ENCODE measurements at places on chromosomes 12 and 14.

- DNase-seq: no peak
These were observed 1.6 kb downstream of the C12orf42 start for GRCh38 chr12:103494051-103494733.

GRCh38 chr12:27506645-27507189 is 17.3 kb upstream of the PPFIBP1 start:
- no peak for DNase-seq

DNA sequence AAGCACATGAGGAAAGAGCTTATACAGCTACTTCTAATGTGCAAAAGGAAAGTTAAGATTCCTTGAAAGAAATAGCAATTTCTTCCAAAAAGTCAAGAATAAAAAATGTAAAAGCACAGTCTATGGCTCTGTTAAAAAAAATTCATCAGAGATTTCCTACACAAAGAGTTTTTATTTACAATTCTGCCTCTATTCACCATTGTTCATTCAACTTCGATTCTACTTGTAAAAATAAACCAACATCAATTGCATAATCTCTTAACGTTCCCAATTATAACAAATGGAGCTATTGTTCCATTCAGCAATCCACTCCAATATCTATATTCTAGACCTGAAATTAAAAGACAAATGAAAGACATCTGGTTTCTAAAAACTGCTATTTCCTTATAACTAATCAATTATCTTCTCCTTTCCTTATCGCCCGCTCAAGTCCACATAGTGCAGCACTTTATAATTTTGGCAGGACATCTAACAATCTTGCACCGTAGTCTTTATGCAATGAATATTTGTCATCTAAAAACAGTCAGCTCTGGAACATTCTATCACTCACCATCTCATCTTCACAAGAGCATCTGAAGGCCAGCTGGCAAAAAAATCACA is 6.2 kb downstream of the EIF2S3B start:
- DNase-seq: peak; percentile 28

- DNase-seq: no peak
These were observed 1.7 kb upstream of the CLEC4C start for GRCh38 chr12:7748852-7749251.

DNA sequence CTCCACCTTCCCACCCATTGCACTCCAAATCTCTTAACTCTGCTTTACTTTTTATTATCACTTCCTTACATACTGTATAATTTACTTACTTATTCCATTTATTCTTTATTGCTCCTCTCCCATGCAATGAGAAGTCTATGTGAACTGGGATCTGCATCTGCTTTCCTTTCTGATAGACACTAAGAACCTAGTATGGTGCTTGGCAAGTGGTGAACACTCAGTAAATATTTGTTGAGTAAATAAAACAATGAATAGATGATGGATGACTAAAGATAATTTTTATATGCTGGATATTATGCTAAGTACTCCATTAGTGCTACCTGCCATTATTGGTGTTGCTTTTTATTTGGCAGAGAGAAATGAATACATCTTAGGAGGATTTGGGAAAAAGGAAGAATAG is 151.0 kb downstream of the TPH2 start:
- DNase-seq: no peak

DNA sequence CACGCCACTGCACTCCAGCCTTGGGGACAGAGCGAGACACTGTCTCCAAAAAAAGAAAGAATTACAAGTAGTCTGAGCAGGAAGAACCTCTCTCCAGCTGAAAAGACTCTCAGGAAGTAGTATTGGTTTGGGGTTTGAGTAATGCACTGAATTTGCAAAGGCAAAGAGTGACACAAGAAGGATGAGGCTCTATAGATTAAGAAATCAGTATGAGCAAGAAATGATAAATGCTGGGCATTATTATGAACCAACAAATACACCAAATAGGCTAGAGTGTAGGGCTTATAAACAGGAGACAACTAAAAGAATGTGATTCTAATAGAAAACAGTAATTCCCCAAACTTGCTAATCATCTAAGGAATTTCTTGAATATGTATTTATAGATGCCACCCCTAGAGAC is 2.6 kb upstream of the SLC35E3 start:
- DNase-seq: no peak

DNA sequence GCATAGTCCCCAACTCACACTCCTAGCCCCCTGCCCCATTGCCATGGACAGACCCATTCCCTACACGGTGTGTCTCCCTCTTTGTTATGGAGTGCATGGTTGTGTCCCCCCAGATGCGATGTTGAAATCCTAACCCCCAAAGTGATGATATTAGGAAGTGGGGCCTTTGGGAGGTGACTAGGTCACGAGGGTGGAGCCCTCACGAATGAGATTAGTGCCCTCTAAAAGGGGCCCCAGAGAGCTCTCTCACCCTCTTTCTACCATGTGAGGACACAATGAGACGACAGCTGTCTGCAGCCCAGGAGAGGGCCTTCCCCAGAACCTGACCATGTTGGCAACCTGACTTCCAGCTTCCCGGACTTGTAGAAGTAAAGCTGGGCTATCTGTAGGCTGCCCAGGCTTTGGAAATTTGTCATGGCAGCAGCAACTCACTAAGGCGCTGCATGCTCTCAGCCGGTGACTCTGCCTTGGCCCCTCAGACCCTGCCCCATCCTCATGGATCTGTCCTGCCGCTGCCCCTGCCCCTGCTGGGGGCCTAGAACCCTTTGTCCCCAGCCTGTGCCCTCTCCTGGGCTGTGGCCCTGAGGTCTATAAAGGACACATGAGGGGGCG is 318.1 kb upstream of the RTL1 start:
- DNase-seq: no peak

GRCh38 chr12:47722941-47723631 is 2.2 kb downstream of the ENDOU start:
- DNase-seq: peak; percentile 77

- DNase-seq: no peak
These were observed 55.2 kb upstream of the GNPNAT1 start for GRCh38 chr14:52846591-52846990.

DNA sequence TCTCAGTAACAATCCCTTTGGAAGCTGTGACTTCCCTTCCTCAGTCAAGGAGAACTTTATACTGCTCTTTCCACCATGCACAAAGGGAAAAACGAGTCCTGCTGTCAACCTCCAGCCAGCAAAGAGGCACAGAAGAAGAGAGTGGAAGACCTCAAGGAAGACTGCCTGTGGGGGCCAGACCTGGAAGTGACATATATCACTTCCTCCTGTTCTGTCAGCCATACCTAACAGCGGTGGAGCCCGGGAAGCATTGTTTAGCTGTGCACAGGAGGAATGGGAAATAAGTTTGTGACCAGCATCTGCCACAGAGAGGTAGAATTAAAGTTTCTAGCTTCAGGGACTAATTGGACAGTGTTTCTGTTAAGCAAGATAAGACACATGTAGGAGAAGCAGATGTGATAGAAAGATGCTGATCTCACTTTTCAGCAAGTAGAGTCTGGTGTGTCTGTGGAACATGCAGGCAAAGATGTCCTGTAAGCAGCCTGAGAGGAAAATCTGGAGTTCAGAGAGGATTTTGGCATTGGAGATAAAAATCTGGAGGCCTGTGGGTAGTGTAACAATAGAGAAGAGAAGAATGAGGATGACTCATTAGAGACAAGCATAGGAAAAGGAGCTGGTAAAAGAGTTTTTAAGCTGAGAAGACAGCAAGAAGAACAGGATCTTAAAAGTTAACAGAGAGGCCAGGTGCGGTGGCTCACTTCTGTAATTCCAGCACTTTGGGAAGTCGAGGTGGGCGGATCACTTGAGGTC is 141.6 kb upstream of the CPSF6 start:
- peak; percentile 7 for DNase-seq

DNA sequence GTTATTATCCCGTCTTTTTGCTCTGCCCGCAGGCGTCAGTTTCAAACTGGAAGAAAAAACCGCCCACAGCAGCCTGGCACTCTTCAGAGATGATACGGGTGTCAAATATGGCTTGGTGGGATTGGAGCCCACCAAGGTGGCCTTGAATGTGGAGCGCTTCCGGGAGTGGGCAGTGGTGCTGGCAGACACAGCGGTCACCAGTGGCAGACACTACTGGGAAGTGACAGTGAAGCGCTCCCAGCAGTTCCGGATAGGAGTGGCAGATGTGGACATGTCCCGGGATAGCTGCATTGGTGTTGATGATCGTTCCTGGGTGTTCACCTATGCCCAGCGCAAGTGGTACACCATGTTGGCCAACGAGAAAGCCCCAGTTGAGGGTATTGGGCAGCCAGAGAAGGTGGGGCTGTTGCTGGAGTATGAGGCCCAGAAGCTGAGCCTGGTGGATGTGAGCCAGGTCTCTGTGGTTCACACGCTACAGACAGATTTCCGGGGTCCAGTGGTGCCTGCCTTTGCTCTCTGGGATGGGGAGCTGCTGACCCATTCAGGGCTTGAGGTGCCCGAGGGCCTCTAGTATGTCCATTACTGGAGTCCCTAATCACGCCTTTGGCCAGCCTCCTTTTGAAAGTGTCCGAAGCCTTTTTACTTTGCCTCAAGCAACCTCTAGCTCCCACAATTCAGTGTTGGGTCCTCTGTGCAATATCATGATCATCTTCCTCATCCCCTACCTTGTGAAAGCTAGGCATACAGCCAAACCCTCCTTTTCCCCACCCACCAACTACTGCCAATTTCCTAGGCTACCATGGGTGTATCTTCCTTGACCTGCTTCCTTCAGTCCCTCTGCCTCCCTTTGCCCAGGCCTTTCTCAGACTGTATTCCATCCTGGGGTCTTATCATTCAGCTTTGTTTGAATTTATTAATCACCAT is 891 bp downstream of the SPRYD4 start:
- peak; percentile 18 for DNase-seq

GRCh38 chr12:52120951-52121823 is 41.7 kb downstream of the SMIM41 start:
- DNase-seq: no peak

DNA sequence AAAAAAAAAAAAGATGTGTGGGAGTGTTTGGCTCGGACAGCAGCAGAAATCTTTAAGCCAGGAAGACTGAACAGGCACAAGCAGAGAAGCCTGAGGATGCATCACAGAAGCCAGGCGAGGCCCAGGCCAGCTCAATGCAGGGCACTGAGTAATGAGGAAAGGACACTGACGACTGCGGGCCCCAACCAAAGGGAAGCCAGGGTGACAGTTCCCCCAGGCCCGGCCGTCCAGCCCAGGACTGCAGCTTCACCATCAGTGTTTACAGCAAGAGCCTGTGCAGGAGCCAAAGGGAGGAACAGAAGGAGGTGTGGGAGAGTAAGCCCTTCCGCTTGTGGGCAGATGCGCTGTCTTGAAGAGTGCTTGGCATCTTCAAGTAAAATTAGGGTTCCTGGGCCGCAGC is 205.3 kb upstream of the SFSWAP start:
- no peak for DNase-seq

- DNase-seq: no peak
These were observed 135.0 kb upstream of the MYL2 start for GRCh38 chr12:111055181-111055880.

- peak; percentile 32 for DNase-seq
These were observed 55.7 kb downstream of the NINJ2 start for GRCh38 chr12:607541-608001.

GRCh38 chr12:120902846-120903411 is 1.2 kb downstream of the SPPL3 start:
- DNase-seq: no peak

GRCh38 chr14:56423544-56423943 is 156.1 kb upstream of the TMEM260 start:
- DNase-seq: no peak

DNA sequence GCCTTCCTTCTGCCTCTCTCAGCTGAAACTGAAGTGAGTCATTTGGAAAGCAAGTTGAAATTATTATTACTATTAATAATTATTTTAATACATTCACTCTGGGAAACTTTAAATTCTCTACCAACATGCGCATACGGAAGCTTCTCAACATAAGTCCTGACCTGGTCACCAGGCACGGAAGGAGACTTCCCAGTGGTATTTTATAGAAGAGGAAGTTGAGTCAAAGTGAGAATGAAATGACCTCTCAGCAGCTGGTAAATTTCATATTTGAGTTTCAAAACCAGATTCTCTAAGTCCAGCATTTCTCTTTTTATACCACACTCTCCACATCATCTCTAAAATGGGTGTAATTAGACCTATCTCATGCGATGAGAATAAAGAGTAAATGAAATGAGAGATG is 747.4 kb downstream of the VRK1 start:
- peak; percentile 23 for DNase-seq

- DNase-seq: no peak
These were observed 46.7 kb downstream of the TNFAIP2 start for GRCh38 chr14:103169954-103170353.

DNA sequence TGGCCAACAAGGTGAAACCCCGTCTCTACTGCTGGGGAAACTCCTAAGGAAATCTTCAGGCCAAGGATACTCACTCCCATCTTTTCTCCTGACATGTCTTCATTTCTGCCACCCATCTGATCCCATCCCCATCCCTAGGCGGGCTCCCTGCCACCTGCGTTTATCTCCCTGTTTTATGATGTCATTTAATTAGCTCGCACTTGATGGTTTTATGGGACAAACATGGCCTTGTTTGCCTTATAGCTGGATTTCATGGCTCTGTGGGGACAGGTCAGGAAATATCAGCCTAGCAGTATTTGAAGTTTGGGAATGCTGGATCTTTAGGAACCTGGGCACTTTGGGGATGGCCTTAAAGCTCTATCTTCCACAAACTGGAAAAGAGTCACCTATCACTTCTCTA is 88.5 kb upstream of the CISTR start:
- DNase-seq: no peak

DNA sequence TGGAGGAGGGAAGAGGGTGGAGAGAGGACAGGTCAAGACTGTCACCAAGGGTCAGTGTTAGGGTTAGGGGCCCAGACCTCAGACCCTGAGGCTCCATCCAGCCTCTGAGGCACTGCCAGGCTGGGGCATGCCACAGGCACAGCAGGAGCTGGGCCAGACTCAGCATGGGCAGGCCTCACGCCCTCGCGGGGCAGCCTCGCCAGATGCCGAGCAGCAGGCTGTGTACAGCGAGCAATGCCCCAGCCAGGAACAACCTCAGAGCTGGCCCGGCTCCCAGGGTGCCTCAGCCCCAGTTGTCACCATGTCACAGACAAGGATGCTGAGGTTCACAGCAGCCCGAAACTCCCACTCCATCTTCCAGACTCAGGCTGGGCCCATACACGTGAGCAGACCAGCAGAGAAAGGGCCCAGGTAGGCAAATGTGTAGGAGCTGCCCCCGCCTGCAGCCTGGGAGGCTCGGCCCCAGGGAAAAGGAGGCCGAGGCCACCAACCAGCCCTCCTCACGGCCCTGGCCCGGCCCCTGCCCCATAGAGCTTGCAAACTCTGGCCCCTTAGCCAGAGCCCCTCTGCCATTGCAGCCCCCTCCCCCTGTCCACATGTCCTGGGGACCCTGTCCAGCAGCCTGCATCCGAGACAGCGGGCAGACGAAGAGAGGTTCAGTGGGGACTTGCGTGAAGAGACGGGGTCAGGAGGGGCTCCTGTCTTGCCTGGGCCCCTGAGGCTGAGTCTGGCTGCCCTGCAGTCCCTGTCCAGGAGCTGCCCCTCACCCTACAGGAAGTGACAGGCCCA is 7.5 kb downstream of the C14orf180 start:
- DNase-seq: peak; percentile 35

DNA sequence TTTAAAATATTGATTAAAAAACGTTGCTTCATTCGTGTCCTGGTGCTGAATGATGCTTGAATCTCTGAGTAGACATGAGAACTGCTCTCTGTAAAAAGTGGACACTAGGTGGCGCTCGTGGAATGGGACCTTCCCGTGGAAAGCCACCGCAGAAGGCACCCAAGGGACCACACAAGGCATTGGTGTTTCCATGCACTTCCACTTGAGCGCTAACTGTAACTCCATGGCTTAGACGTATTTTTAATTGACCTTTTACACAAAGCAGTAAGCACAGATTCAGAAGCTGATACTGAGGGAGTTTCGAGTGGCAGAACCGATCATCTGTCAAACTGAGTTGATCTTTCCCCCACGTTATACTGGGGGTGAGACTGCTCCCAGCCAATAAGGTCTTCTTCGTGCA is 135.3 kb downstream of the PRKCH start:
- DNase-seq: peak; percentile 88
